Inflammatory macrophage (primary cell): ENCODE measurements at places on chromosomes 13 and 19.

GRCh38 chr19:38813323-38813722 is 578 bp upstream of the LGALS4 start:
- no peak for DNase-seq

DNA sequence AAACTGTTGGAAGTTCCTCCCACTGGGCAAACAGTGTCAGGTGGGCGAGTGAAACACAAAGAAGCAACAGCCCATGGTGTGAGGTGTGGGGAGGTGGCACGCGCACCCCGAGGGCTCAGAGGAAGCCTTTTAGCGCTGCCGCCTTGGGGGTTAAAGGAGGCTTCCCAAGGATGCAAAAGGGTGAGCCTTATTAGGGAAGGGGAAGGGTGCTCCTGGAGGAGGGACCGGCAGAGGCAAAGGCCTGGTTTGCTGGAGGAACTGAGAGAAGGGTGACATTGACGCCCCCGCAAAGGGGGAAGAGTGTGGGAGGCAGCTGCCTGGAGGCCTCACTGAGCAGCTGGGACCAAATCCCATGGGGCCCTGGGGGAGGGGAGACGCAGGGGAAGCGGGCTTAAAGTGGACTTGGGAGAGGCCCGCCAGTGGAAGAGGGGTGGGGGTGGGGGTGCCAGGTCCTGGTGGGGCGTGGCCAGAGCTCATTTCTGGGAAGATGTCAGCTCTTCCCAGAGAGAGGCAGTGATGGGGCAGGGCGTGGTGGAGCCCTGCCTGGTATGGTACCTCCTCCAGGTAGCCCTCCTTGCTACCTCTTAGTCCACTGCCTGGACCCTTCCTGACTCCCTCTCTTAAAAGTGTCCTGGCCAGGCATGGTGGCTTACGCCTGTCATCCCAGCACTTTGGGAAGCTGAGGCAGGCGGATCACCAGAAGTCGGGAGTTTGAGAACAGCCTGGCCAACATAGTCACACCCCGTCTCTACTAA is 12.0 kb upstream of the FCHO1 start:
- peak; percentile 87 for DNase-seq

- peak; percentile 3 for DNase-seq
Measured at GRCh38 chr19:1650650-1651567, 1.5 kb downstream of the TCF3 start.

GRCh38 chr19:47657719-47658118 is 48.8 kb downstream of the BICRA start:
- DNase-seq = no peak

- peak; percentile 83 for DNase-seq
Measured at GRCh38 chr19:50679177-50680125, 30.2 kb downstream of the C19orf81 start.

GRCh38 chr19:43595605-43595998 is 332 bp downstream of the IRGQ start:
- no peak for DNase-seq

DNA sequence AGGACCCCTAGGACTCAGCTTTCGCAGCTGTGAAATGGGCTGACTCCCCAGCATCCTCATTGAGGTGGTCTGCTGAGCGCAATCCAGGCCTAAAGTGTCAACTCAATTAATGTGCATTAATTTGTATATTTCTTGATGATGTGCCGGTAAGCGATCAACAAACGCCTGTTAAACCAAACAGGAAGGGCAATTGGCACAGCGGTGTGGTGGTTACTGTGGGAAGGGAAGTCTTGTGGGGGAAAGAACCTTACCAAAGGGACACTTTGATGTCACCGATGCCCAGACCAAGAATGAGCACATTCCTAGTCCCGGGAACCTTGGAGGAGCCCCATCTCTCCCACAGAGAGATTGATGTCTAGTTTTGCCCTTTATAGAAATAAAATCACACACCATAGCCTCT is 1.6 kb downstream of the JAK3 start:
- no peak for DNase-seq

- no peak for DNase-seq
Measured at GRCh38 chr13:69623973-69624372, 483.7 kb upstream of the ATXN8OS start.

GRCh38 chr19:45161738-45162607 is 1.2 kb upstream of the NKPD1 start:
- DNase-seq = no peak

DNA sequence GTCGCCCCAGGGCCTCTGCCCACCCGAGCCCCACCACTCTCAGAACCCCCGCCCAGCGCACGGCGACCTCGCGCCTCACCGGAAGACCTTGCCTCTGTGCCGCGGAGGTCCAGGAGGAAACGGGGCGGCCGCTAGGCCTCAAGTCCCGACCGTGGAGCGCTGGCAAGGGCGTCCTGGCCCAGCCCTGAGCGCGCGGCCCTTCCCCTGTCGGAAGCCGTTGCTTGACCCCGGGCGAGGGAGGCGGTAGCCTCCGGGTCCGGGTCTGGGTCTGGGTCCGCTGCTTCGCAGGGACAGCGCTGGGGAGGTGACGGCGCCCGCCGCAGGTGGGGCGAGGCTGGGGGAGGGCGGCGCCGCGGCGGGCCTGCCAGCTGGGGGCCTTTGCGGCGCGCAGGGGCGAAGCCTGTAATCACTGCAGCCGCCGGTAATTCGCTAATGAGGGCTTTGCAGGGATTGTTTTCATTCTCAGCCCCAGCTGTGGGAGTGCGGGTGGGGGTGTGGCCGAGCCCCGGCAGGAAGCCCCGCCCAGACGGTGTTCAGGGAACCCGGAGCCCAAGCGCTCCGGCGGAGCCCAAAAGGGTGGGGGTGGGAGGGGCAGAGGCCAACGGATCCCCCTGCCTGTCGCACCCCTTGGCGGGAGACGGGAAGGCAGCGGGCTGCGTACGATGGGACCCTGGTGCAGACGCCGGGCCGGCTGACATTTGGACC is 8.6 kb downstream of the C19orf25 start:
- no peak for DNase-seq

DNA sequence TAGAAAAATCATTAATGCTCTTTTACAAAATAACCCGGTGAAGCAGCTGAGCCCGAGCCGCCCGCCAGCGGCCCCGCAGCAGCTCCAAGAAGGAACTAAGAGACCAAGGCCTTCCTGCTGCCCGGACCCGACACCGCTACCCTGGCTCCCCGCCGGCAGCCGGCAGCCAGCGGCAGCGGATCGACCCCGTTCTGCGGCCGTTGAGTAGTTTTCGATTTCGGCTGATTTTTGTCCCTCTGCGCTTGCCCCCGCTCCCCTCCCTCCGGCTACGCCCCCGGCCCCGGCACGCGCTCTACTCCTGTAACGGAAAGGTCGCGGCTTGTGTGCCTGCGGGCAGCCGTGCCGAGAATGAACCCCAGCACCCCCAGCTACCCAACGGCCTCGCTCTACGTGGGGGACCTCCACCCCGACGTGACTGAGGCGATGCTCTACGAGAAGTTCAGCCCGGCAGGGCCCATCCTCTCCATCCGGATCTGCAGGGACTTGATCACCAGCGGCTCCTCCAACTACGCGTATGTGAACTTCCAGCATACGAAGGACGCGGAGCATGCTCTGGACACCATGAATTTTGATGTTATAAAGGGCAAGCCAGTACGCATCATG is at the start of gene PABPC3:
Gene PABPC3 (plus strand): TSS at position 286 of the 603 bp plus-strand sequence. CDS start 63 bp downstream, at position 349.
- DNase-seq = no peak

DNA sequence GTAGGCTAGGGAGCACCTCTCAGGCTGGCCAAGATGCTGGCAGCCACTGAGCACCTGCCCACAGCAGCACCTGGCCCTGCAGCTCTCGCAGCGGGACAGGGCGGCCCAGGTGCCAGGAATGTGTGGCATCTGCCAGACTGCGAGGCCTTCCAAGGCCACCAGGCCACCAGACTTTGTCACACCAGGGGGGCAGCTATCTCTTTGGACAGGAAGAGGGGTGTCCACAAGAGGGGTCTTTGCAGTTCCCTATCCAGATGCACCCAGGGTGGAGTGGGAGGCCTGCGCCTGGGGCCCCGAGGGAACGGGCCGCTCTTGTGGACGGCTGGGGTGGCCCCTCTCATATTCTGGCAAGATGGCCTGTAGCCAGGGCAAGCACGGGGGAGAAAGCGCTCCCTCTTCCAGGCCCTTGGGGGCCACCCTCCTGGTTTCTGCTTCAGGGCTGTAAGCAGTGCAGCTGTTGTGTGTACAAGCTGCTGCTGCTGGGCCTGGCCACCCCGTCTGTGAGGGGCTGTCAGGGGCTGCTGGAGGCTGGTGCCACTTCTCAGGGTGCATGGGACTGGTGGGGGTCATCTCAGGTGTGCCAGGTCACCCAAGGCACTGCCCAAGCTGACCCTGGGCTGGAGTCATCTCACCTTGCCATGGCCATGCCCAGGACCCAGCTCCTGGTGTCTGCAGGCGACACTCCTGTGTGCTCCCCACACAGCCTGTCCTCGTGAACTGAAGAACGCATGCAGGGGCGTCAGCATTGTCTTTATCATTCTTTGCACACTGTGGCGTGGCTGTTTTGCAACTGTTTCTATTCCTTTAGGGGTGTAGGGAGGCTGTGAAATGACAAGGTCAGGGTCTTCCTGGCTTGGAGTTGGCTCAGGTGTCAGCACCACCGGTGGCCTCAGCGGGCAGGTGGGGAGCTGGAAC is 1.8 kb downstream of the TEX29 start:
- DNase-seq = no peak

- no peak for DNase-seq
Measured at GRCh38 chr13:75250526-75251178, 231.3 kb downstream of the TBC1D4 start.

DNA sequence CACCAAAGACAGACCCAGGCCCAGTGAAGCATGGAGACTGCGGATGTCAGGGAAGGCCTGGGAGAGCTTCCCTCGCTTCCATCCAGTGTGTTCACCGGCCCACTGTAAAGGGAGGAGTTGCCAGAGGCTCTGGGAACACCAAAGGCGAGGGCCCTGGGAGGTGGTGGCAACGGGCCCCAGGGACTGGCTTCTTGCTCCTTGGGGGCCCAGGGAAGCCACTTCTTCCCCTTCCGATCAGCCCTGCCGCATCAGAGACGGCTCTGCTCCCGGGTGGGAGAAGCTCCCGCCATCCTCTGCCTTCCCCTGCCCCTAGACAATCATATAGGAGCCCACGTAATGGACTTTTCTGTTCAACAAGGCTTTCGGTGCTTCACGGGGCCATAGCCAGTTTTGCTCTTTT is 83.4 kb upstream of the GPR183 start:
- no peak for DNase-seq

- DNase-seq = no peak
Measured at GRCh38 chr13:89150362-89150761, 1479.2 kb downstream of the SLITRK5 start.

- DNase-seq = no peak
Measured at GRCh38 chr13:85521657-85522056, 277.6 kb downstream of the SLITRK6 start.

GRCh38 chr19:48117515-48118130 is 7.0 kb upstream of the PLA2G4C start:
- no peak for DNase-seq

- DNase-seq = no peak
Measured at GRCh38 chr13:79511611-79512010, 30.7 kb downstream of the NDFIP2 start.

- no peak for DNase-seq
Measured at GRCh38 chr19:31715249-31715945, 366.2 kb upstream of the TSHZ3 start.

DNA sequence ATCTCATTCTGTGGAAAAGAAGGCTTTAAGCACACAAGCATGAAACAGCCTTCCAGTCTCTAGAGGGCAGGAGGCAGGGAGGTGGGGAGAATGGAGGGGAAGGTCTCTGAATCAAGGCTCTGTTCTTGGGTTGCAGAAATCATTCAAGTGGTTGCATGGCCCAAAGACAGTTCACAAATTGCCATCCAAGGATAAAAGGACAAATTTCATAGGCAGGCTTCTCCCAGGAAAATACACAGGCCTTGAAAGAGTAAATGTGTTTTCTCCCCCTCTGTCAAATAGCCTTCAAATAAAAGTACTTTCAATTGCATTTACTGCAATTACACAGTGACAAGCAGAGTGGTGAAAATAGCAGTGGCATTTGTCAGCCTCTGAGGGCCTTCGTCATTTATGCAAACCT is 450.8 kb downstream of the DCT start:
- DNase-seq = no peak

- no peak for DNase-seq
Measured at GRCh38 chr13:41313659-41314197, 2.7 kb downstream of the NAA16 start.

DNA sequence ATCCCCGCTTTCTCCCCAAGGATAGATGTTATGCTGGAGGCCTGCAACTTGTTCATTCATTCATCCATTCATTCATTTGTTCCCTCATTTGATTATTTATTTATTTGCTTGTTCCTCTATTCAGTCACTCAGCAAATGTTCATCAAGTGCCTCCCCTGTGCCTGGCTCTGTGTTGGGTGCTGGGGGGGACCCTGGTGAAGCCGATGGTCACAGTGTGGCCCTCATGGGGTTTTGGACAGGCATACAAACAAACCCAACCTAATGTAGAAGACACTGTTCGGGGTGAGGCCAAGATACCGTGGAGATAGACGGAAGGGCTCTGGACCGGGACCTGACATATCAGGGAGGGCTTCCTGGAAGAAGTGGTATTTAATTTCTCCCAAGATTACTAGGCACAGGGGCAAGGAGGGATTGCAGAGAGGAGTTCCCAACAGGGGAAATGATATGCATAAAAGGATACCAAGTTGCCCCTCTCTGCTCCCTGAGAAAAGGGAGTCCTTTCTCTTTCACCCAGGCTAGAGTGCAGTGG is 58.1 kb downstream of the ZNF536 start:
- DNase-seq = no peak

DNA sequence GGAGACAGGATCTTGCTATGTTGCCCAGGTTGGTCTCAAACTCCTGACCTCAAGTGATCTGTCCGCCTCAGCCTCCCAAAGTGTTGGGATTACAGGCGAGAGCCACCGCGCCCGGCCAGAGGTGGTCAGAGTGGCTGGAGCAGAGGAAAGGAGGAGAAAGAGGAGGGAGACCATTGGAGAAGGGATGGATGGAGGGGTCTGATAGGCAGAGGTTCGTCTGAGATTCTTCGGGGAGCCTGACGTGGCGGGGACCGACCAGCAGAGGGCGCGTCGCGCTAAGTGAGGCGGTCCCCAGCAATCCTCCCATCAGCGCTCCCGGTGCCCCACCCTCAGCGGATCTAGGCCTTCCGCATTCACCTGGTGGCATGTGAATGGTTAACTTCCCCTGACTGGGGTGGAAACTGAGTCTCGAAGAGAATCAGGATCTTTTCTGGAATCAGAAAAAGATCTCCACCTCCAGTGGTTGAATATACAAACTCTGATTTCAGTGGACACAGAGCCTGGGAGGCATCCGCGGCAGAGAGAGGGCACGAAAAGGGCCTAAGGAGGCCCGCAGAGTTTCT is 8.8 kb downstream of the GTPBP3 start:
- peak; percentile 72 for DNase-seq

DNA sequence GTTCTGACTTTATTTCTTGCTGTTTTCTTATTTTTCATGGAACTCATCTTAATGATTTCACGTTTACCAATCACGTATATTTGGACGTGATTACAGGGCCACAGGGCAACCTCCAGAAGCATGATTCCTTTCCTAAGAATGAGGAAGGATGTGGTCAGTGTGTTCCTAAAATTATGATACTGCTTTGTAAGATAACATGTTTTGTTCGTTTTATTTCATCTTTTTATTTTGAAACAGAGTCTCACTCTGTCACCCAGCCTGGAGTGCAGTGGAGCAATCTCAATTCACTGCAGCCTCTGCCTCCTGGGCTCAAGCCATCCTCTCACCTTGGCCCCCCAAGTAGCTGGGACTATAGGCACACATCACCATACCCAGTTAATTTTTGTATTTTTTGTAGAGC is 24.8 kb upstream of the LAIR1 start:
- peak; percentile 92 for DNase-seq
